ENCODE measurements at places on chromosomes 6 and 20.

DNA sequence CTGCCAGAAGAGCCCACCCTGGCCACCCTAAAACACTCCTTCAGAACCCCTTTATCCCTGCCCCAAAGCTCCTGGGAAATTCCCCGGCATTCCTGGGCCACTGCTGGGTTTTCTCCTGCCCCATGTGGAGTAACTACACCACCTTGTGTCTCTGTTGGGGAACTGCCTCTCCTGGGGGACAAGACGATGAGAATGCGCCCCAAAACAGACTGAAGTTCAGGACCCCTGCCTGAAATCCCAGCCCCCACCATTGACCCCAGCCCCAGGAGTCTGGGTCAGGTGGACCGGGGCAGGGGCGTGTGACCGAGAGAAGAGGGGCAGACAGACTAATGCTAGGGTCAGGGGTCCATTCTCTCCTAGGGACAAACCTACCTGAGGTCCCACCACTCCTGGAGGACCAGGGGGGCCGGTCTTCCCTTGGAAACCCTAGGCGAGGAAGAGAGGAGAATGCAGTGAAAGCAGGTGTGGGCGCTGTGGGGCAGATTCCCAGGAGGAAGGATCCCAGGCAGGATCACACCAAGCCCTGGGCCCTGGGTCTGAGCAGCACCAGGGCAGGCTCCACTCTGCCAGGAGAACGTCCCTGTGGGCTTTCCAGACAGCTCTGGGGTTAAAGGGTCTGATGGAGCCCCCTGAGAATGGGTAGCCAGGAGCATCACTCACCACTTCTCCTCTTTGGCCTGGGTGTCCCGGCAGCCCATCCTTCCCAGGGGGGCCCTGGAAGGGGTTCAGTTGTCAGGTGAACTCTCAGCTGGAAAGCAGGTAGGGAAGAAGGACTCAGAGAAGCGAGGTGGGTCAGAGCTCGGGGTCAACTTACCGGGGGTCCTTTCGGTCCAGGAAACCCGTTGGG is 19.4 kb downstream of the COL11A2 start:
- DNase-seq = no peak

GRCh38 chr20:46695892-46696291 is 6.6 kb upstream of the TP53RK start:
- no peak for DNase-seq

- DNase-seq = no peak
Observed at GRCh38 chr6:10420546-10421157, 5.8 kb upstream of the TFAP2A start.

DNA sequence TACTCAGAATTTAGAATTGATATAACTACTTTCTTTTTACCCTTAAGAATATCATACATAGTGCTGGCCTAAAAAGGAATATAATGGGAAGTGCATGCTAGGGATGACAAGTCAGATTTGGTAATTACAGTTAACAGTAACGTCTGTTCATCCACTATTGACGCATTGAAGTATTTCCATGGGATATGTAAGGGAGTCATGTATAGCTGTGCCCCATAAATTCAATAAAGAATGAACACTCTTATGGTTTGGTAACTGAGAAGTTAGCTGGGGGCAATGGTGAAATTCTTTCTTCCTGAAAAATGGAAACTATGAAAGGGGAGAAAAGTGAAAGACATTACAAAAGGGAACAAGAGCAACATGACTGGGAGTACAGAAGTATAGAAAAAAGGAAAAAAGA is 2.6 kb upstream of the COL19A1 start:
- DNase-seq = no peak

GRCh38 chr20:50673466-50674137 is 17.7 kb downstream of the RIPOR3 start:
- DNase-seq = no peak

GRCh38 chr6:156507106-156507505 is 270.1 kb upstream of the ARID1B start:
- DNase-seq = no peak
